Regular cardiac myocyte (primary cell): ENCODE measurements at places on chromosomes 3 and 15. TPM values are rescaled to one million over a fixed set of nuclear protein-coding genes. Genes with fewer than 3 reads are reported as not detected.

The DCLK3 gene
- under 0.01 and 0.58 TPM in 2 replicates for total RNA-seq

The SLC51B gene
- total RNA-seq = not detected in 2 replicates

The UTS2B gene
- 0.28 and 0.77 TPM in 2 replicates for total RNA-seq

The AGBL1 gene
- total RNA-seq = not detected in 2 replicates

The ICE2 gene
- 16.6 and 24.3 TPM in 2 replicates for total RNA-seq

The LARP6 gene
- 49.0 and 65.0 TPM in 2 replicates for total RNA-seq

The SYNPR gene
- total RNA-seq = not detected in 2 replicates

The PP2D1 gene
- total RNA-seq = not detected in 2 replicates

The ITGA11 gene
- total RNA-seq = 9.6 and 46.5 TPM in 2 replicates

The COL6A6 gene
- under 0.01 TPM in 2 replicates for total RNA-seq

The FETUB gene
- total RNA-seq = not detected in 2 replicates

The LRRC3B gene
- not detected in 2 replicates for total RNA-seq

The NANOGP8 gene
- not detected in 2 replicates for total RNA-seq

The NTRK3 gene
- 0.19 and 3.1 TPM in 2 replicates for total RNA-seq

The IL12A gene
- total RNA-seq = 1.2 and 1.4 TPM in 2 replicates

The RYR3 gene
- total RNA-seq = under 0.01 and 0.19 TPM in 2 replicates

The SLC2A2 gene
- not detected in 2 replicates for total RNA-seq
